Heart right ventricle (tissue), 16 donors: ENCODE measurements at places on chromosomes 2 and 18. TPM values are rescaled to one million over a fixed set of nuclear protein-coding genes. Genes with fewer than 3 reads are reported as not detected.

The FBXO48 gene
- 0.30 TPM for polyA plus RNA-seq

The GRB14 gene
- polyA plus RNA-seq, result 4.5 TPM

The NYAP2 gene
- polyA plus RNA-seq, result not detected

The CNTNAP5 gene
- not detected for polyA plus RNA-seq

GRCh38 chr2:88627856-88628570 is 749 bp upstream of the EIF2AK3 start:
- peak; percentile 88 for DNase-seq

DNA sequence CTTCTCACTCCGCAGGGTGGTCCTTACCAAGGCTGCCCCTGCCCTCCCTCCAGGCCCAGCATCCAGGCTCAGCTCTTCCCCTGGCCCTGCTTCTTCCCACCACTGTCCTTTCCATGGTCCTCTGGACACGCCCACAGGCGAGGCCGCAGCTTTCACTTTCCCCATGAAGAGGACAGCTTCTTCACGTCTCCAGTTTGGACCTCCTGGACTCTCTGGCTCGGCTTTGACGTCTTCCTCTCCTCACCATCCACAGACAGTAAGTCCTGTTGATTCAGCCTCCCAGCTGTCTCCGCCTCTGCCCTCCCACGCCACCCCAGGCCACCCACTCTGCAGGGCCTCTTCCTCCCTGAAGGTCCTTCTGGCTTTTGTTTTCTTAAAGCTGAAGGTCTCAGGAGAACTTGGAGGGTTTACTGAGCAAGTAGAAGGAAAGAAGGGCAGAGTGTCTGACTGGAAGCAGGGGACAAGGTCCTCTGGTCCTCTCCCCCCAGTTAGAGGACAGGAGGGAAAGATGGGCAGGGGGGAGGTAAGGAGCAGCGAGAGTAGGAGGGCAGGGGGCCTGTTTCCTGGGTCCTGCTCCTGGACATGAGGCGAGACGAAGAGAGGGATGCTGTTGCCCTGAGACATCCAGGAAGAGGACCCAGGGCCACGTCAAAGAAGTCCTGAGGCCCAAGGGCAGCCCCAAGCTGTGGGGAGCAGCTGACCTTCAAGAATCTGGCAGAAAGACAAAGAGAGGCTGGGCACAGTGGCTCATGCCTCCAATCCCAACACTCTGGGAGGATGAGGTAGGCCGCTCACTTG is 24.7 kb upstream of the NMUR1 start:
- peak; percentile 64 for DNase-seq

GRCh38 chr2:23690421-23691105 is 236.4 kb downstream of the ATAD2B start:
- DNase-seq, result peak; percentile 55

- no peak for DNase-seq
Observed at GRCh38 chr18:36582988-36583745, 245.6 kb downstream of the TPGS2 start.

DNA sequence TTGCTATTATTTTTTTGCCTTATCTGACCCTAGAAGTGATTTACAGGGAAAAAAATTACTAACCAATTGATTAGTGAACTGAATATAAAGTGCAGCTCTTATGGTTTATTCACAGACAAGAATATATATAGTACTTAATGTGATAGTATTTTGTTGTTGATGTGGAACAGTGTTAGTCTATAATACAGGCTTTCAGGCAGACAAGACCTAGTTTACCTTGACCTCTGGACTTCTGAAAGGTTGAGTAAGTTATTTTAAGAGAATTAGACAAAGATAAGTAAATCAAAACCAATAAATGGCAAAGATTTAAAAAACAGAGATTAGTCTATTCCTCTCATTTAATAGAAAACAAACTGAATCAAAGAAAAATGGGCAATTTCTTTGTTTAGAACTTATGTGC is 46.0 kb downstream of the SCN1A start:
- DNase-seq, result no peak

DNA sequence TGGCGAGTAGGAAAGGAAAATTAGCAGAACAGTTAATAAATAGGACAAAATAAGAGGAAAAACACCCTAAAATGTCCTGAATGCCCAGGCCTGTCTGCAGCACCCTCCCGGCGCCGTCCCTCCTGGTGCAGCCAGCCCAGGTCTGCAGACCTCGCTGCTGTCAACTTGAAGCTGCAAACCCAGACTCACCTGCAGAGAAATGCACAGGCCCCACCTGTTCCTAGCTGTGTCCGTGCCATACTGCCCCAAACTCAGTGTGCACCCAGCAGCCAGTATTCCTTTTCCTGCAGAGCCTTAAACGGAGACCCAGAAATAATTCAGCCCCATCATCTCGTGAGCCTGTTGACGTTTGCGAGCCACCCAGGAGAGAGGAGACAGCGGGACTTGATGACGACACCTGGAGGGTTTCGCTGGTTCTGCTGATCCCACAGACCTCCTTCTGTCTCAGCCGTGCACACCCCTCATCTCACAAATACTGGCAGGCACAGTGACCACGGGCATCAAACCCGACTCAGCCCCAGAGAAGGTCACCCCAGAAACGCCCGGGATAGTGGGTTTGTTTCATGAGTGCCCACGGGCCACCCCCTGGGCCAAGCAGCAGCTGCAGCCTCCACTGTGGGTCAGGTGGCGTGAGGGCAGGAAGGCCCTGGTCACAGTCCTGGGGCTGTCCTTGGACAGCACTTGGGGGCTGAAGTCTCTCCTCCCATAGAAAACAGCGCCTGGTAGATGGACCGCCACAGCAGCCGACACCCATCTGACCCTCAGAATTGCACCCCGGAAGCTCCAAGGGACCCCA is 239.5 kb upstream of the SALL3 start:
- DNase-seq, result no peak

- DNase-seq, result no peak
Observed at GRCh38 chr2:43745457-43745856, 28.4 kb upstream of the DYNC2LI1 start.

- no peak for DNase-seq
Observed at GRCh38 chr18:13493725-13494124, 232.6 kb downstream of the FAM210A start.
